DND-41 (cell line): ENCODE measurements at places on chromosomes 13 and 19.
A peak's percentile ranks its signal among the peaks of the same experiment; 100 is the strongest.

GRCh38 chr13:106383791-106384190 lies 151.7 kb downstream of the EFNB2 start:
- no peak for DNase-seq

DNA sequence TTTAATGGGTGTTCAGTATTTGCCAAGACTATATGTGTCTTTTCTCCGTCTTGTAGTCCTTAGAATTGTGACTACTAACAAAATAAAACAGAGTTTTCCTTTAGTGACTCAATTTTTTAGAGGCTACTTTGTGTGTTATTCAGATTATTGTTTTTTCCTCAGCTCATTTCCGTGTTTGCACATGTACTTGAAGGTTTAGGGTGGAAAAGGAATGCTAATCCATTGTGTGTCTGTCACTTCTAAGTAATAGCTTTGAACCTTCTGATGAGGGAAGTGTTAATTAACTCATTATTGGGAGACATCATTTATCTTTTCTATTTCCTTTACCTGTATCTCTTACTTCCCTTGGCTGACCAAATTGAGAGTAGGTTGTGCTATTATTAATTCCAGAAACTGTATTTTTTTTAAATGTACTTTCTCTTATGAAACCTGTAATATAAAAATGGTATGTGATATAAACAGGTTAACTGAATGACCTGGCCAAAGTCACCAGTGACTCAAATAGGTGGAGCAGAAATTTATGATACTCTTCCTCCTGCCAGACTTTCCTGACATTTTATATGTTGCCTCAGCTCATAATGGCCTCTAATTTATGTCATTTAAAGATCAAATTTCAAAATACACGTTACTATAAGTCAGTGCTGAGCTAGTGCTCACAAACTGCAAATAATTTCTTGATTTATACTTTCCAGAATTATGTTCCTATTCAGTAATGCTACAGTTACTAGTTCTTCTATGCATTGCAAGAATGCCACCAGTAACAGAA lies 88.8 kb downstream of the LMO7 start:
- no peak for DNase-seq

GRCh38 chr13:84954636-84955035 lies 844.6 kb downstream of the SLITRK6 start:
- no peak for DNase-seq

DNA sequence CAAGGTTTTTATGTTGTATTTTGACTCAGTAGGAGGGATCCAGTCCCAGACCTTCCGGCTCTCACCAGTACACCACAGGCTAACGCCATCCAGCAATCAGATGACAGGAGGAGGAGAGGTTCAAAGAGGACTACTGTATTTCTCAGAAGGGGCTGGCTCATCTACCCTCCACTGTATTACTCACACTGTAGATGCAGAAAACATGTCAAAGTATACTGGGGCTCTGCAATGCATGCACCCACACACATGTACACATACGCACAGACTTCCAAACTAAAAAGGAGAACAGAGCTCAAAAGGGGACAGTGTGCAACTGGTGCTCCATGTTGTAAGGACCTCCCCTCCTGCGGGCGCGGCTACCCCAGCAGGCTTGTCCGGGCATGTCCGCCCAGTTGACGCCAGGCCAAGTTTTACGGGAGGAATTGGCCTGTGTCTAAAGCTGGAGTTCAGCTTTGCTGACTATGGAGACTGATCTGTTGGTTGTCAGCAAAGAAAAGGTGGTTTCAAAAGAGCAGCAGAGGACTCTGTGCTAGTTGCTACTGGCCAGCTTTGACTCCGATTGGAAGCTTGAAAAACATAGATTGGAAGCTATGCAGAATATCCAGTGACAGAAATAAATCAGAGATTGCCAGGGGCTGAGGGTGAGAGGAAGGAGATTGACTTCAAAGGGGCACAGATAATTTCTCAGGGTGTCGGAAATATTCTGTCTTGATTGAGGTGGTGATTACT lies 314.2 kb downstream of the DLEU7 start:
- DNase-seq: peak; percentile 83

DNA sequence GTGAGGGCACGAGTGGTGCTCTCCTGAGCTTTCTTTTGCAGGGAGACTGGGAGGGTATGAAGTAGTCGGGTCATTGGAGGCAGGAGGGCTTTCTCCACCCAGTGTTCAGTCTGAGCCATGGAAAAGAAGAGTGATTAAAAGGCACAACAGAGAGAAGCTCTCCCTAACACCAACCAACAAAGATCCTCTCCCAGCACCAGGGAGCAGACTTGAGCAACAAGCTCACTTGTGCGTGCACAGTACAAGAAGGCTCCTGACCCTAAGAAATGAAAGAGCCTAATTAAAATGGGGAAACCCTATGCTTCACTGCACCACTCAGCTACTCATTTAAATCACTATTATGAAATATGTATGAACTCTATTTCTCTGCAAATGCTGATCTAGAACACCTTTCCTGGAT lies 276.3 kb upstream of the SOX21 start:
- no peak for DNase-seq
